ENCODE measurements at places on chromosomes 12 and 14.

DNA sequence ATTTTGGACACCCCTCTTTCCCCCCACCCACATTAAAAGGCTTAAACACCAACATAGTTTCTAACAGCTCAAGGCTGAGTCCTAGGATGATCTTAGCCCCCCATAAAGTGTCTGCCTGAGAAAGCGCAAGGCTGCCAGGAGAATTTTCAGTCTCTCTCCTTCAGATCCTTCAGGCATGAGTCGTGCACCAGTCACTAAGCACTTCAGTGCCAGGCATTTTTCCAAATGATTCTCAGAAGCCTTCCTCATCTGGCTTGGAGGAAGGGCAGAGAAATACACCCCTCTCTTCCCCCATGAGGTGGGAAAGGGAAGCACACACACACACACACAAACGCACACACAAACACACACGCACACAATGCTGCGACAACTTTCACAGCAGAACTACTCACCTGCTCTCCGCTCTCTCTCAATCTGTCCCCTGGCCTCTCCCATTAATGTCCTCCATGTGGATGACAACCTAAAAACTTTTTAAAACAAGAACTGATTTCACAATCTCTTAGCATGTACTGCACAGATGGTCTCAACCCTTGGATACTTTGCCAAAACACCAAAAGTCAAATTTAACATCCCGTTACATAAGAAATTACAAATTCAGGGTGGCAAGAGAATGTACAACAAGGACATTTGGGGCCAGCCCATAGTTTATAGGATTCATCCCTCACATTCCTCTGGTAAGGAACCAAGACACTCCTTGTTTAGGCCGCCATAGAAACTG lies 49.8 kb downstream of the CKAP4 start:
- no peak for DNase-seq

DNA sequence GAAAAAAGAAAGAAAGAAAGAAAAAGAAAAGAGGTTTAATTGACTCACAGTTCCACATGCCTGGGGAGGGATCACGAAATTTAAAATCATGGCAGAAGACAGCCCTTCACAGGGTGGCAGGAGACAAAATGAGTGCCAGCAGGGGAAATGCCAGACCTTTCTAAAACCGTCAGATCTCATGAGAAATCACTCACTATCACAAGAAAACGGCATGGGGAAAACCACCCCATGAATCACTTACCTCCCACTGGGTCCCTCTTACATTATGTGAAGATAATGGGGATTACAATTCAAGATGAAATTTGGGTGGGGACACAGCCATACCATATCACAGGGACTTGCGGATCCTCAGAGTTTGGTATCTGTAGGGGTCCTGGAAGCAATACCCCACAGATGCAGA lies 16.3 kb upstream of the EGLN3 start:
- no peak for DNase-seq

- no peak for DNase-seq
These were observed 14.9 kb downstream of the AKAP6 start for GRCh38 chr14:32343926-32344430.

- no peak for DNase-seq
These were observed 26.5 kb downstream of the BMP4 start for GRCh38 chr14:53929871-53930715.

DNA sequence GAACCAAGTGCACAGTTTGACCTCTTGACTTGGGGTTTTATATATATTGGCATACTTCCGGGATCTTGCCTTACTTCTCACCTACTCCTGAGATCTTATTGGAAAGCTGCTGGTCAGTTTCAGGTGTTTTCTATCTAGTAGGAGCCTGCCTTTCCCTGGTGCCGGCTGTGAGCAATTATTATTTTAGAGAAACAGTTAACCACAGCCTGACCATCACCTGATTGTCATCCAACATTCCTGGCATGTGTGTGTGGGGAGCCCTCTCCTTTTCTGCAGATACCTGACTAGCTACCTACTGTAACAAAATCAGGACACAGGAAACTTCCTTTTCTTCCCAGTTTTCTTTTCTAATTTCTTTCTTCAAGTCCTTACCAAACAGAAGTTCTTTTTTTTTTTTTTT lies 220.4 kb downstream of the ATP23 start:
- no peak for DNase-seq

Measured in activated CD4-positive, alpha-beta T cell treated with anti-CD3 and anti-CD28 coated beads for 1 hour (primary cell).